Stimulated activated CD8-positive, alpha-beta memory T cell treated with anti-CD3 and anti-CD28 coated beads, Interleukin-7, amount 100 ng/mL, for 24 hours (primary cell): ENCODE measurements at places on chromosomes 2 and 18.

DNA sequence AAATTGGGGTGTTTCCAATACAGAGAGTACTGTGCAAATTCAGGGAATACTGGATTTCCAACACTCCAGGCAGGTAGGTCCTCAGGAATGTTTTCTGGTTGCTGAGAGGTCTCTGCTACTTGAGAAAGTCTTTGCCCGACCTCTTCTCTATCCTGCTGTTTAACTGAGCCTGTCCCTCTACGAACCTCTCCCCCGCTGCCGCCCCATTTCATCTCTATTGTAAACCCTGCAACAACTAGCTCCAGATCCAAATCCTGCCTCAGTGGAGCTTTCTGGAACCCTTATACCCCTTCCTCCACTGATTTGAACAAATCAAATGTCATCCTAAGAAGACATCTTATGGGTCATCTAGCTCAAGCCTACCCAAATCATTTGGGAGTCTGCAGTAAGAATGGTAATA is 1.3 kb downstream of the EIF4E2 start:
- DNase-seq = no peak

- DNase-seq = no peak
Observed at GRCh38 chr18:40875101-40875615, 1079.9 kb upstream of the PIK3C3 start.

- no peak for DNase-seq
Observed at GRCh38 chr2:121052023-121052422, 233.0 kb downstream of the TFCP2L1 start.

DNA sequence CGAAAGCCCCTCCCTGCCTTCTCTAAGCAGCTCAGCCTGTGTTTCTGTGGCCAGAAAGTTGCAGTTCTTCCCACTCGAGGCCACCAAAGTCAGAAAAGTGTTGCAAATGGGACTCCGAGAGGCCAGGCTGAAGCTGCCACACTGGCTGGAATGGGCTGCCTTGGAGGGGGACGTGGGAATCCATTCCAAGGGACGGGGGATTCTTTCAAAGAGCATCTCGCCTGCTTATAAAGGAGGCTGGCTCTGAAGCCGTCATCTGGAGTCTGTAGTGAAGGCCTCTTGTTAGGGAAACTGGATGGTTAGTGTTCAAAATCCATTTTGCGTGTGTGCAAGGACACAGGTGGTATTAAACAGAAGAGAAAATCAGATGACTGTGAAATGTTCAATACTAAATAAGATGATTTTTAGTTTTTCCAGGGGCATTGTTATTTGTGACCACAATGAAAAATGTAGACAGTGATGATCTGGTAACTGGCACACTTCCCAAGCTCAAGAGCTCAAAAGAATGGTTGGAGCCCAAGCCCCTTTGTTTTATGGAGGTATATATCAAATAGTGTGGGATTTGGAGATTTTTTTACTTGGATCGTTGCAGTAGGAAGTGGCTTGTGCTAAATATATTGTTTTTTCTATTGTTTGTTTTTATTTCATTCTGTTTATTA is 782 bp downstream of the FAM228B start:
- peak; percentile 14 for DNase-seq

GRCh38 chr2:37921781-37922180 is 3.3 kb upstream of the RMDN2 start:
- DNase-seq = no peak

- DNase-seq = no peak
Observed at GRCh38 chr2:169015943-169016342, 15.2 kb downstream of the ABCB11 start.

- DNase-seq = no peak
Observed at GRCh38 chr2:157466764-157467163, 22.9 kb upstream of the CYTIP start.

GRCh38 chr2:232369126-232369951 is 9.2 kb upstream of the ALPP start:
- DNase-seq = no peak

DNA sequence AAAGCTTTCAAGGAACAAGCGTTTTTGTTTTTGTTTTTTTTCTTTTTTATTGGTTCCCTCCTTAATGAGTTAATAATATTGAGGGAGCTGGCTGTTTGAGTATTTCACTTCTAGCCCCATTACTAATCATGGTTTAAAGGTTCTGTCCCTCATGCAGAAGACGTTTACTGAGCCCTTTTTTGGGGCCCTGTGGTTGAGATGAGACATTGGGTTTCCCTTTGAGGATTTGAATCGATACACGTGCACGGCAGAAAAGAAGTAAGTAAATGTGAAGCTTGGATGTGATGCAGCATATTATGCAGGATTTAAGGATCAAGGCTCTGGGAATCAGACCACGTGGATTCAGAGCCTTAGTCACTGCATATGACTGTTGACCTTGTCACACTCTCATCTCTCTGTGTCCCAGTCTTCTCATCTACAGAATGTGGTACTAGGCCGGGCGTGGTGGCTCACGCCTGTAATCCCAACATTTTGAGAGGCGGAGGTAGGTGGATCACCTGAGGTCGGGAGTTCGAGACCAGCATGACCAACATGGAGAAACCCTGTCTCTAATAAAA is 1.0 kb upstream of the CHST10 start:
- no peak for DNase-seq

DNA sequence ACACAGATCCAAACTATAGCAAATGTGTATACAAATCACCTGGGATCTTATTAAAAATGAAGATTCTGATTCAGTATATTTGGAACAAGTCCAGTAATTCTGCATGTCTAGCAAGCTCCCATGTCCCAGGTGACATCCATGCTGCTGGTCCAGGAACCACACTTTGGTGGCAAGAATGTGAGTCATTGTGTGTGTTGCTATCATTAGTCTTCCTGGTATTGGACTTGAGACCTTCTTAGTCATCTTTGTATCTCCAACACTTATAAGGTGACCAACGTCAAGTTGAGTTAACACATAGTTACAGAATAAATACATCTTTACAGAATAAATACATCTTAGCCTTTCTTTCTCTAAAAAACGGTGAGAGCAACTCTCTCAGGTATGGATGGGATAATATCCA is 107.9 kb upstream of the NDUFV2 start:
- no peak for DNase-seq

GRCh38 chr2:11771971-11772615 is 25.7 kb downstream of the LPIN1 start:
- no peak for DNase-seq
